Esophagus muscularis mucosa (tissue), 4 donors: ENCODE measurements at places on chromosomes 12 and 14. TPM values are rescaled to one million over a fixed set of nuclear protein-coding genes. Genes with fewer than 3 reads are reported as not detected.

- DNase-seq, result no peak
- no peak overlapping the region for H3K4me3 ChIP-seq
- no peaks in the 10 kb centered on the region for H3K36me3 ChIP-seq
- peaks cover 64% of the 10 kb centered on the region for H3K4me1 ChIP-seq
- H3K27me3 ChIP-seq, result no peaks in the 10 kb centered on the region
Measured at GRCh38 chr14:50524731-50525515, 7.4 kb downstream of the MAP4K5 start.

DNA sequence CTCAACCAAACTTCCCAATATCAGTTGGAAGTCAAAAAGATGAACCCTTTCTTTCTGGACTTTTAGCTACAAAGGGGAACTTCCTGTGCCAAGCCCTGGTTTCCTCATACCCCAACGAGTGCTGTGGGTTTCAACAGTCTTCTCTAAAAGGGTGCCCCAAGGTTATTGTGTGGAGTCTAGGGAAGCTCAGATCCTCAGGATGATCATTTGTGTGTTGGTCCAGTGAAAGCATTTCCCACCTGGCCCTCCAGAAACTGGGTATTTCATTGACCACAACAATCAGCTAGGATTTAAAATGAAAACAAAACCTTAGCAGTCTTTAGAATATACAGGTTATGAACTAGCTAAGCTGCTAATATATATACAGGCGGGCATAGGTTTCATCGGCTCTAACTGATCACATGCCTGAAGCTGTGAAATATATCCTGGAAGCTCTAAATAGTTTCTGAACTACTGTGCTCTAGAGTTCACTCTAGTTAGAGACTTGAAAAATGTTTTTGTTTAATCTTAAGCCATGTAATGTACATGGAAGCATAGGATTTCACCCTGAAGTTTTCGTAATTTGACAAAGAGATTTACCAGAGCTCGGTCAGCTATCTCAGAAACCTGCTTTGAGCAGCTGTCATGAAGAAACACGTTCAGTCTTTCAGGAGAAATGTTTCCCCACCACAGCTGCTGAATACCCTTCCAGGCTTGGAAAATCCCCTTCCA lies 29.6 kb downstream of the P2RX4 start:
- peaks cover 53% of the 10 kb centered on the region for H3K36me3 ChIP-seq
- H3K27ac ChIP-seq, result peak overlapping the region; percentile 67
- DNase-seq, result no peak
- peaks cover 43% of the 10 kb centered on the region for H3K4me1 ChIP-seq
- no peaks in the 10 kb centered on the region for H3K27me3 ChIP-seq

DNA sequence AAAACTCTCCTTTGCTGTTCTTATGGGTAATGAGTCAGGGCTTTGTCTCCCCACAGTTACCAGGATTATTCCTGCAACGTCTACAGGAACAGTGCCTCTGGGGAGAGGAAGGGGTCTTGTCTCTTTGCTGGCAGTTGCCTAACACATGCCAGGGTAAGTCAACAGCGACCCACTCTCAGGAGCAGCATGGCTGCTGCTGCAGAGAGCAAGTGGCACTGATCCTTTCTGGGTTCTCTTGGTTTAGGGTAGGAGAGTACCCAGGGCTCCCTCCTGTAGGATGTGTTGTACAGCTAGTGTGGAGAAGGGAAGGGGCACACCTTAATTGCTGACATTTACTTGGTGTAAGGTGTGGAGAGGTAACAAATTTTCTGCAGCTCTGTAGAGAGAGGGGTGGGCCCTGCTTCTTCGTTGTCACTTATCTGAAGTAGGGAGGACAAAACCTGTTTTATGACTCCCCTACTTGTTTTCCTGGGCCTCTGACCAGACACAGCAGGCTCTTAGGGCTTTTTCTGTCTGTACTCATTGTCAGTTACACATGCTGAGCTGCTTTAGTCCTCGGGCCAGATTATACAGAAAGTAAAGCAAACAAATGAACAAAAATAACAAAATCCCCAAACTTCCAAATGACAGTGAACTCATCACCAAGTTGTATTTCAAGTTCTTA lies 168.2 kb downstream of the ACSS3 start:
- H3K36me3 ChIP-seq, result no peaks in the 10 kb centered on the region
- no peak overlapping the region for H3K27ac ChIP-seq
- no peak for DNase-seq
- H3K27me3 ChIP-seq, result no peaks in the 10 kb centered on the region
- H3K4me1 ChIP-seq, result no peaks in the 10 kb centered on the region

GRCh38 chr14:104166698-104167097 lies 28.3 kb downstream of the KIF26A start:
- no peak overlapping the region for H3K27ac ChIP-seq
- no peak overlapping the region for H3K4me3 ChIP-seq
- H3K4me1 ChIP-seq, result no peaks in the 10 kb centered on the region
- no peak for DNase-seq

- H3K4me3 ChIP-seq, result no peak overlapping the region
- peaks cover 7% of the 10 kb centered on the region for H3K4me1 ChIP-seq
- H3K36me3 ChIP-seq, result no peaks in the 10 kb centered on the region
- H3K27ac ChIP-seq, result no peak overlapping the region
- no peaks in the 10 kb centered on the region for H3K27me3 ChIP-seq
Measured at GRCh38 chr12:89424389-89424788, 72.1 kb upstream of the DUSP6 start.

DNA sequence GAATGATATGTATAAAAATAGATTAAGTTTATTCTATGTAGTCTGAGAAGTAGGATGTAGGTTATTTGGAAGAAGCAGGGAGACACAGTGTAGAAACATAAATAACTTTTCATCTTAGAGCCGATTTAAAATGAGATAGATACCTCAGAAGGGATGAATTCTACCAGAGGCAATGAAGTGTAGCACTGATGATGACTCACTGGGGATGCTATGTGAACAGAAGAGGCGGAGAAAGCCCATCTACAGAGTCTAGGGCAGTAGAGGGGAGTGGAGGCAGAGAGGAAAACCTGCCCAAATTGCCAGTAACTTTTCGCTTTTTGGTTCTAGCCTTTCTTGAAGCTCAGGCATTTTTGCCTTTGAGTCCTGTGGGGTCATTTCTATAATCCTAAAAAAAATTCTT lies 451.8 kb downstream of the ATP23 start:
- H3K4me1 ChIP-seq, result no peaks in the 10 kb centered on the region
- DNase-seq, result no peak
- H3K27ac ChIP-seq, result no peak overlapping the region
- no peak overlapping the region for H3K4me3 ChIP-seq
- no peaks in the 10 kb centered on the region for H3K27me3 ChIP-seq
- H3K36me3 ChIP-seq, result no peaks in the 10 kb centered on the region

- H3K4me1 ChIP-seq, result no peaks in the 10 kb centered on the region
- no peak overlapping the region for H3K27ac ChIP-seq
- no peak overlapping the region for H3K4me3 ChIP-seq
- DNase-seq, result no peak
Measured at GRCh38 chr12:115043079-115043478, 359.1 kb upstream of the TBX3 start.

Gene ADAM21
- not detected for total RNA-seq

- H3K27ac ChIP-seq, result no peak overlapping the region
- DNase-seq, result no peak
- H3K27me3 ChIP-seq, result no peaks in the 10 kb centered on the region
- no peaks in the 10 kb centered on the region for H3K4me1 ChIP-seq
Measured at GRCh38 chr12:83827193-83827592, 1085.4 kb downstream of the SLC6A15 start.

Gene AJUBA
- total RNA-seq, result 24.2 TPM

DNA sequence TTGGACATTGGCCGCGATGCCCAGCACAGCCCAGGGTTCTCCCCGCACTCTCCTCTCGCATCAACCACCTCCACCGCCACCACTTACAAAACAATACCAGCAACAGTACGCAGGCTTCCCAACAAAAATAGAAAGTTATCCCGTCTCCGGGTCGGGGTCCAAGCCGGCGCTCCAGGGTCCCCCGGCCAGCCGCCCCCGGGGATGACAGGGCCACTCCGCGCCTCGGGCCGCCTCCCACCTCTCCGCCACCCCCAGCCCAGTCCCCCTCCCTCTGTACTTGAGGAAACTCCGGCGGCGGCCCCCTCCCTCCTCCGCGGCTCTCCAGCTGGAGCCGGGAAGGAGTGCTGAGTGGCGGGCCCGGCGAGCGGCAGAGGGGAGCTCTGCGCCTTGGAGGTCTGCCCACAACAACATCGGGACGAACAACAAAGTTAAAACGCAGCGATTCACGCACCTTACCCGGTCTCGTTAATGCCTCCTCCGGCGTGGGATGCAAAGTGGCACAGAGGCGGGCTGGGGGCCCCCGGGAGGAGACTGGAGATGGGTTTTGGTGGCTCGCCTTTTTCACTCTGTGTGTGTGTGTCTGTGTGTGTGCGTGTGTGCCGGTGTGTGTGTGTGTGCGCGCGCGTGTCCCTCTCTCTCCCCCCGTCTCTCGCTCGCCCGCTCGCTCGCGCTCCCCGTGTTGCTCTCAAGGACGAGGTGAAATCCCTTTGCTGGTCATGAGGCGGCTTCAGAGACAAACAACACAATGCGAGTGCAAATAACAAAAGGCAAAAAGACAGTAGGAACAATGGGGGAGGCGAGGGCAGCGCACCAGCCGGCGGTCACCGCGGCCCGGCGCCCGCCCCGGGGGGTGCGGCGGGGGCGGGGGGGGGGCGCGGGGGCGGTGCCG lies 386.8 kb downstream of the BCAT1 start:
- H3K4me3 ChIP-seq, result peak overlapping the region; percentile 85
- DNase-seq, result no peak
- no peaks in the 10 kb centered on the region for H3K36me3 ChIP-seq
- H3K4me1 ChIP-seq, result no peaks in the 10 kb centered on the region
- peak overlapping the region; percentile 75 for H3K27ac ChIP-seq

Gene NTN4
- 51.3 TPM for total RNA-seq

Gene MMP17
- total RNA-seq, result 5.3 TPM

Gene RIMBP2
- total RNA-seq, result 0.83 TPM

Gene CLBA1
- 9.8 TPM for total RNA-seq

GRCh38 chr14:20247646-20248246 lies 8.7 kb downstream of the OR11H4 start:
- H3K27ac ChIP-seq, result no peak overlapping the region
- no peaks in the 10 kb centered on the region for H3K4me1 ChIP-seq
- no peak overlapping the region for H3K4me3 ChIP-seq
- no peaks in the 10 kb centered on the region for H3K27me3 ChIP-seq
- DNase-seq, result peak; percentile 42

- H3K27me3 ChIP-seq, result no peaks in the 10 kb centered on the region
- H3K4me3 ChIP-seq, result no peak overlapping the region
- H3K36me3 ChIP-seq, result no peaks in the 10 kb centered on the region
- H3K4me1 ChIP-seq, result no peaks in the 10 kb centered on the region
- H3K27ac ChIP-seq, result no peak overlapping the region
- DNase-seq, result no peak
Measured at GRCh38 chr14:52175982-52176502, 91.5 kb upstream of the PTGDR start.

Gene DLGAP5
- total RNA-seq, result not detected

GRCh38 chr12:9796346-9796745 lies 30.9 kb upstream of the KLRF1 start:
- H3K4me1 ChIP-seq, result no peaks in the 10 kb centered on the region
- H3K36me3 ChIP-seq, result no peaks in the 10 kb centered on the region
- DNase-seq, result no peak
- no peak overlapping the region for H3K27ac ChIP-seq
- no peaks in the 10 kb centered on the region for H3K27me3 ChIP-seq

DNA sequence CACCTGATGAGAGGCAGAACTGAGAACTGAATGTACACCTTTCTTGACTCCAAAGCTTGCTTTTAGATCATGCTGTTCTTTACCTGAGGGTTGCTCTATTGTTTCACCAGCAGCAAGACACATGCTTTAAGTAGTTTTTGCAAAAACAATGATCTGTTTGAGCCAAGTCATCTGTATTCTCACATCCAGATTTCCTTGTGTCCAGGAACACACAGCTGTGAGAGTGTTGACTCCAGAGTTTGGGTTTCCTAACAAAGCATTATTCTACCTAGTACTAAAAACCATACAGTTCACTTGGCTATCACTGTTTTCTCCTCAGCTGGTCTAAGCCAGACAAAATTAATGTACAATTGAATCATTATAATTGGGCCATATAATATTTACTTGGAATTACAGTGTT lies 120.4 kb downstream of the STAB2 start:
- no peaks in the 10 kb centered on the region for H3K4me1 ChIP-seq
- no peak for DNase-seq
- no peaks in the 10 kb centered on the region for H3K36me3 ChIP-seq
- H3K27me3 ChIP-seq, result no peaks in the 10 kb centered on the region
- no peak overlapping the region for H3K27ac ChIP-seq

DNA sequence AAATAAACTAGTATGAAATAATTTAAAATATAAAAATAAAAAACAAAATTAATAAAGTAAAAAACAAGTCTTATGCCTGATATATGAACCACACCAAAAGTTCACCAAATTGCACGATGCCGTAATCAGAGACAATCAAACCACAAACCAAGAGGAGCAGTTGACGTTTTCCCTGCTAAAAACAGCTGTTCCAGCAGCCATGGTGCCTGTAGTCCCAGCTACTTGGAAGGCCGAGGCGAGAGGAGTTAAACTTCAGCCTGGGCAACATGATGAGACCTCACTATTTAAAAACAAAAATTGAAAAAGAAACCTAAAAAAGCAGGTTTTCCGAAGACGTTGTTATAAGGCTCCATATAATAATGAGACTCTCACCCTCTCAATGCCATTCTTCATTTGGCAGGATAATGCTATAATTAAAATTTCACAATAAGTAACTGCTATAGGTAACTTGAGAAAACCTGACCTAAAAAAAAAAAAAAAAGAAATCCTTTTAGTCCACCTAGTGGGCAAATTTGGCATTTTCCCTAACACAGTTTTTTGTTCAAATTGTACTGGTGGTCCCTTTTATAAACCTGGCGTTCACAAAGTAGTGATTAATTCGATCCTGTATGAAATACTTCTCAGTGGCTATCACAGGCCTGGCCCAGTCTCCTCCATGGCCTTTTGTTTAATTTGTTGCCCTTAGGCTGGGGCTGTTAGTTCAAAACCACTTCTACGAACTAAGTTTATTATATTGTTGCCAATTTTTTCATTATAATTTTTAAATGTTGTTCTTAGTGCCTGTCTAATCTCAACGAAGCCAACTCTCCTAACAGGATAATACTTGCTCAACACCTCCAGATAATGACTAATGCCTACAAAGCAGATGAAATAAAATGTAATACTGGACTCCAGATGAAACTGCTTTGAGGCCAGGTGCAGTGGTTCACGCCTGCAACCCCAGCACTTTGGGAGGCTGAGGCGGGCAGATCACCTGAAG lies 62.1 kb downstream of the TNFAIP2 start:
- H3K4me1 ChIP-seq, result peaks cover 12% of the 10 kb centered on the region
- H3K4me3 ChIP-seq, result no peak overlapping the region
- no peaks in the 10 kb centered on the region for H3K36me3 ChIP-seq
- no peak overlapping the region for H3K27ac ChIP-seq
- no peak for DNase-seq
- H3K27me3 ChIP-seq, result peaks cover 23% of the 10 kb centered on the region

Gene STYK1
- 0.50 TPM for total RNA-seq

GRCh38 chr14:96265383-96266095 lies 9.5 kb downstream of the BDKRB1 start:
- H3K27ac ChIP-seq, result no peak overlapping the region
- no peak for DNase-seq
- no peak overlapping the region for H3K4me3 ChIP-seq
- no peaks in the 10 kb centered on the region for H3K36me3 ChIP-seq
- H3K4me1 ChIP-seq, result peaks cover 36% of the 10 kb centered on the region

GRCh38 chr14:33811721-33812120 lies 139.2 kb downstream of the EGLN3 start:
- H3K36me3 ChIP-seq, result no peaks in the 10 kb centered on the region
- H3K27ac ChIP-seq, result no peak overlapping the region
- H3K4me3 ChIP-seq, result no peak overlapping the region
- no peaks in the 10 kb centered on the region for H3K27me3 ChIP-seq
